Cortex of kidney (tissue), 1 donor: ENCODE measurements at places on chromosomes 5 and 9.

DNA sequence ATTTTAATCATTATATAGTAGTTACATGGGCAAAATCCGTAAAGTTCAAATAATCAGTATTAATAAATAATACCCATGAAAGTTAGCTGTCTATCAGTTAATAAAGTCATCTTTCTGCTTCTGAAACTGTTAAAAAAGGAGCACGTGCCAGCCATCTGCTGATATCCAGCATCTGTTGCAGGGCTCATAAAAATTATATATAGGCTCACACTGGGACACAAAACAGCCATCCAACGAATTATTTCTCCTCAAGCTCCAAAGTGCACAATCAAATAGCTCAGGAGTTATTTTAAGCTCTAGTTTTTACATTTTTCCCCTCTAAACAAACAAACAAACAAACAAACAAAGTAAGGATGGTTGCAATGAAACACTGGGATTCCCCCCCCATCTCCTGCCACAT is 48.3 kb downstream of the MRPS27 start:
- DNase-seq: no peak

- DNase-seq: no peak
Measured at GRCh38 chr9:104177003-104177611, 83.0 kb downstream of the SMC2 start.

- no peak for DNase-seq
Measured at GRCh38 chr9:134419684-134420076, 93.4 kb downstream of the RXRA start.

DNA sequence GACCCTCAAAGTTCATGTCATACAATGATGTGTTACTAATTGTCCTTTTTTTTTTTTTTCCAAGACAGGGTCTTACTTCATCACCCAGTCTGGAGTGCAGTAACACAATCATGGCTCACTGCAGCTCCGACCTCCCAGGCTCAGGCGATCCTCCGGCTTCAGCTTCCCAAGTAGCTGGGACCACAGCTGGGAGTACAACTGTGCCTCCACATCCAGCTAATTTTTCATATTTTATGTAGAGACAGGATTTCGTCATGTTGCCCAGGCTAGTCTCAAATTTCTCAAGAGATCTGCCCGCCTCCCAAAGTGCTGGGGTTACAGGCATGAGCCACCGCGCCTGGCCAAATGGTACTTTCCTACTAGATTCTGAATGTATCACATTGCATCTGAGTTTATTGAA is 49.4 kb upstream of the EBF1 start:
- no peak for DNase-seq

DNA sequence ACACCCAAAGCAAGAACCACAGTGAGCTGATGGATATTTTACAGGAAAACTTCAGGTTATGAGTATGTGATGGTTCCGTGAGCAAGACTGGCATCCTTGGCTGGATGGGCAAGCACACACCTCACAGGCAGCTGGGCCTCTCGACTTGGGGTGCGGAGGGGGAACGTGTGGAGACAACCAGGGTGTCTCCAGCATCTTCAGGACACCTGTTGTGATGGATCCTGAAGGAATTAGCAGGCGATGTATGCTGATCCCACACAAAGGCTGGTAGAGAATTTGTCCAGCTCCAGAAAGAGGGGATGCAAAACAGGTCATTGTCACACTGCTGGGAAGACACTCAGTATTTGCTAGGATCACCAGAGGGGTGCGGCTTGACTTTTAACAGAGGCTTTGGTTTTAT is 42.7 kb downstream of the SECISBP2 start:
- no peak for DNase-seq

- no peak for DNase-seq
Measured at GRCh38 chr5:22111320-22111719, 741.8 kb downstream of the CDH12 start.
